CD4-positive, alpha-beta T cell treated with Interferon gamma for 1 hour (primary cell): ENCODE measurements at places on chromosomes 2 and 18.

GRCh38 chr2:131058214-131058843 lies 34.9 kb downstream of the FAM168B start:
- DNase-seq: no peak

GRCh38 chr18:9449600-9450414 lies 25.5 kb upstream of the RALBP1 start:
- no peak for DNase-seq

- DNase-seq: no peak
Observed at GRCh38 chr2:222288590-222289277, 10.1 kb downstream of the PAX3 start.

- DNase-seq: no peak
Observed at GRCh38 chr18:33123862-33124518, 316.5 kb downstream of the CCDC178 start.

DNA sequence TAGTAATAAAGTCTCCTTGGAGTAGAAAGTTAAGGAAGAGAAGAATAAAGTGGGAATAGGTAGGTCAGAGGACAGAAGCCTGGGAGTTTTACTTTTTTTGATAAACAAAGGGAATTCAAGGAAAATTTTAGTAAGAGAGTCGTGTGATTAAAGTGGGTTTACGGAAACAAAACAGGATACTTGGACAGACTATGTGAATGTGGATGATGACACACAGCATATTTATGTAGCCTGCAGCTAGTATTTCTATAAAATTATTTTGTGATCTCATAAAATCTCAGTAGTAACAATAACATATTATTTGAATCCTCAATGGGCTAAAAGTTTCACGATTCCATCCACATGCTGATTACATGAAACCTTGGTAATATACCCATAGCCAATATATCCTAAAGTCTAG lies 450.7 kb upstream of the PIK3C3 start:
- no peak for DNase-seq

DNA sequence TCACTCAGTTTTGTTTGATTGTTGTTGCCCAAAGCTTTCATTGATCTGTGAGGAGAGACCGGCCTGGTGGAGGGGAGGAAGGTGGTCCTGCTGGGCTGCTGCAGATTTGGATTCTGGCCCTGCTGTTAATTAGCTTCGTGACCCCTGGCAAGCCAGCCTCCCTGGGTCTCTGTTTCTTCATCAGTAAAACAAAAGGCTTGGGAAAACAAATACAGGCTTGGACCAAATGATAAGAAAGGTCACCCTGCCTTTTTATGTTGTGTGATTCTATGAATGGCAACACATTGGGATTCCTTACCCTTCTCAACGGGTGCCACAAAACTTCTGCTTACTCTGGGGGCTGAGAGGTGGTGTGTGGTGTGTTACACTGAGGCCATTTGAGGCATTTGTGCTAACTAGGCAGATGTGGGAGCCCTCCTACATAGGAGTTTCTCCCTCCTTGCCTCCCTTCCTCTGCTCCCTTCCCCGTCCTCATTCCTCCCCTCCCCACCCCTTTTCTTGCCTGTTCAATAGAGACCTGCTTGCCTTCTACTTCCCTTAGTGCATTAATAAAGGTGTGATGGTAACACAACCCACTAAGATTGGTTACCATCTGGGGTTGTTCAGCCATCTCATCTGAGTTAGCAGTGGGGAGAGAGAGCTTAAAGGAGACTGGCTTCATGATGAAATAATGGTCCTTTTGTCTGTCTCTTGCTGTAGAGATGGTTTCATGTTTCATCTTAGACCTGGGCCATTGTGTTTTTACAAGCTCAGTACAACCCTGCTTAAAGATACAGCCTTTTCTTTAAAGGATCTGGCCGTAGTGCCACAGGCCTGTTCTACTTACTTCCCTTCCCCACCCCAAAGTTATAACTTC lies 96.2 kb downstream of the TANC1 start:
- no peak for DNase-seq
